ENCODE measurements at places on chromosomes 7 and 10.

- no peak for DNase-seq
Observed at GRCh38 chr10:43059828-43060227, 17.0 kb upstream of the RET start.

DNA sequence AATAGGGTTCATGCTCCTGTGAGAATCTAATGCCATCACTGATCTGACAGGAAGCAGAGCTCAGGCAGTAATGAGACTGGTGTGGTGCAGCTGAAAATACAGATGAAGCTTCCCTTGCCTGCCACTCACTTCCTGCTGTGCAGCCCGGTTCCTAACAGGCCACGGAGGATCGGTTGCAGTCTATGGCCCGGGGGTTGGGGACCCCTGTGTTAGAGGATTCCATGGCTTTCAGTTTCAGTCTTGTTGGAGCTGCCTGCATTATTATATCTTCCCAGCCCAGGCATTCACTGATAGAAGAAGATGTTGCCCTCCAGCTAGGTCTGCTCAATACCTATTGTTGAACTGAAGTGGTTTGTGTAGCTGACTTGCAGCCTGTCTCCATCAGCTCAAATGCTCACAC is 1298.8 kb downstream of the TYW1 start:
- DNase-seq = no peak

DNA sequence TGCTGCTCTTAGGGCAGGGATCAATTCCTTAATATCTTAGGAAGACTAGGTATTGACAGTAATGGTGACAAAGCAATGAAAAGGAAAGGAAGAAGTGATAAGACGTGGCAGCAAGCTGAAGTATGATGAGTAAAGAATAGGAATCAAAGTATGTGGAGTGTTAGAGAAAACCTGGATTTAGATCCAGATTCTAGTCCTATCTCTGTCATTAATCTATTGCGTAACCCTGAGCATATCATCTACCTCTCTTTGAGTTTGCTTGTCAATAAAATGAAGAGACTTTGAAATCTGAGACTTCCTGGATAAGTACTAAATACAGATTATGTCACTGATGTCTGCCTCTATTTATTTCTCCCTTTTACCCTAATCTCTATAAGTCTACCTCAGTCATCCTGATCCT is 89.2 kb downstream of the PTEN start:
- no peak for DNase-seq

GRCh38 chr7:96034940-96035727 is 262.8 kb downstream of the DYNC1I1 start:
- DNase-seq = no peak

DNA sequence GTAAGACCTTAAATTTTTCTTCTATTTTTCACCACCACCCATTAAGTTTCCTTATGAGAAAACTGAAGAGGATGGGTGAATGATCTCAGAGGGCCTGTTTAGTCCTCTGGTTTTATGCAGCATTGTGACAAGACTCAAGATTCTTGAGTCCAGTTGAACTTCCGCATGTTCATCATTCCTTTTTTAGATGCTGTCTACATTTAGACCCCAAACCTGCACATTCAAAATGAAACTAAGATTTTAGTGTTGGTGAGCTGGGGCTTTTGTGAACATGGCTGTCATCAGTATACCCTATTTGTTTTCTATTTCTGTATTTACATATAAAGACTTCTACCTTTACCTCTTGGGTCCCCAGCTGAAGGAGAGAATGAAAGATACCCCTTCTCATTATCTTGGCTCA is 31.1 kb downstream of the NET1 start:
- DNase-seq = peak; percentile 23

- DNase-seq = no peak
Observed at GRCh38 chr7:38321967-38322366, 48.5 kb upstream of the TARP start.

DNA sequence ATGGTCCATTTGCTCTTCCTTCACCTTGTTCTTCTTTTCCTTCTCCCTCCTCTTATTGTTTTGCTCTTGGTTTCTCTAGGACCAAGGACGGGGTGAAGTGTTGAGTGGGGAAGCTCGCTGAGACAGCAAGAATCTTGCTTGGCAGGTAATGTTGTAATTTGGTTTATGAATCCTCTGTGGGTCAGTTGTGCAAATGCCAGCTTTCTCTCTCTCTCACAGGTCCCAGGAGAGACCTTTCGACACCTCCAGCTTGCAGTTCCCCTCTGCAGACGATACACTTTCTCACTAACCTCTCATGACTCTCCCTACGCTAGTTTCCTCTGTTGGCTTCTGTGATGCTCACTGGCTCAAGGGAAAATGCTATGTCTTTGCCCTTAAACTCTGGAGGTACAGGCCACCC is 77.0 kb downstream of the FRMD4A start:
- no peak for DNase-seq

DNA sequence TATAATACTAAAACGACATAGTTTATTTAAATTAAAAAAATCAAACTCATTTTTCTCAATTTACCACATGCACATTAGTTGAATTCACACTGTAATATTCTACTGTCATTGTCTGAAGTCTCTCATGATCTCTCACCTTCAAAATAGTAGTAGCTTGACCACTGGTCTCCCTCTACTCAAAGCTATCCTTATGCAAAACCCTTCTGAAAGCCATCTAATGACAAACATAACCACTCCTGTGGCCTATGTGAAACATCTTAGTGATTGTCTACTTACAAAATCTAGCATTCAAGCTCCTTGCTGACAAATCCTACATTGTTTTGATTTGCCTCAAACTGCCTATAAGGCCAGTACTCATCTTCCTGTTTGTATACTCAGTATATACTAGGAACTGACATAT is 606.0 kb upstream of the GHITM start:
- no peak for DNase-seq

- no peak for DNase-seq
Observed at GRCh38 chr10:131675104-131675503, 225.7 kb upstream of the PPP2R2D start.

DNA sequence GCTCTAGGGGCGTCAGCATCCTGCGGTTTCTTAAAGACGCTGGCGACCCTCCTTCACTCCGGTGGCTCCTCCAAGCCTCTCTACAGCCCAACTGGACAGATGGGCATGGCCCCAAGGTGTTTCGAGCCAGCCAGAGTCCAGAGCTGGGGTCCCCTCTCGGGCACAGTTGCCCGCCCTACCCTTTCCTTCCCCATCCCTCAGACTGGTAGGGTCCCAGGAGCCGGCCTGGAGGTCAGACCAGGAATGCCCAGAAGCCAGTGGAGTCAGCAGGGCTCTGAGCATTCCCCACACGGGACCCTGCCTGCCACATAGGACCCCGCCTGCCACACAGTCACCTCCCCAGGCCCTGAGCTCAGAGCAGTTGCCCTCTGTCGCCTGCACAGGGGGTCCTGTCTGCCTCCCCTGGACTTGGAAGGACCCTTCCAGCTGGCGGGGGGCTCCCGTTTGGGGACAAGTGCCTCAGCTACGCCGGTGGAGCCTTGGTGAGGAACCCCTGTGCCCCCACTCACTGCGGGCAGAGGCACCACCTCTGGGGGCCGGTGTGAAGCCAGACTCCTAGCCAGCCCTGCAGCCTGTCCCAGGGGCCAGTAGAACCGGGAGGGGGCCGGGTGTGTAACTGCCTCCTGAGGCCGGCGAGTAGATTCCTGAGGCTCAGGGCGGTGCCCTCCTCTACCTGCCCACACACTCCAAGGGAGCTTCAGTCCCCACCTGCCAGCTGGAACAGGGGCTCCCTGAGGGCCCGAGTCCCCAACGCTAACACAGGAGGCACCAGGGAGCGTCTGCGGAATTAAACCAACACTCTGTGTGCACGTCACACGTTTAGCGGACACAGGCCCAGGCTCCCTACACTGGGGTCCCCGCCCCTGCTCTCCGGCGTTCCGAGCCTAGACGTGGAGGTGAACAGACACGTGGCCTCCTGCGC is 19.4 kb upstream of the PDGFA start:
- DNase-seq = no peak

GRCh38 chr10:79249186-79250121 is 97.8 kb upstream of the PPIF start:
- peak; percentile 75 for DNase-seq

DNA sequence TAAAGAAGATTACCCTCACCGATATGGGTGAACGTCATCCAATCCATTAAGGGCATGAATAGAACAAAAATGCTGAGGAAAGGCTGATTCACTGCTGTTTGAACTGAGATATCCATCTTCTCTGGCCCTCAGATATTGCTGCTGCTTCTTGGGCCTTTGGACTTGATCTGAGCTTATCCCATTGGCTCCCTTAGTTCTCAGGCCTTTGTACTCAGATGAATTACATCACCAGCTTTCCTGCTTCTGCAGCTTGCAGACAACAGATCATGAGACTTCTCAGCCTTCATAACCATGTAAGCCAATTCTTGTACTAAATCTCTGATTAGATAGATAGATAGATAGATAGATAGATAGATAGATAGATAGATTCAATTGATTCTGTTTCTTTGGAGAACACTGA is 40.2 kb downstream of the CYCS start:
- no peak for DNase-seq

DNA sequence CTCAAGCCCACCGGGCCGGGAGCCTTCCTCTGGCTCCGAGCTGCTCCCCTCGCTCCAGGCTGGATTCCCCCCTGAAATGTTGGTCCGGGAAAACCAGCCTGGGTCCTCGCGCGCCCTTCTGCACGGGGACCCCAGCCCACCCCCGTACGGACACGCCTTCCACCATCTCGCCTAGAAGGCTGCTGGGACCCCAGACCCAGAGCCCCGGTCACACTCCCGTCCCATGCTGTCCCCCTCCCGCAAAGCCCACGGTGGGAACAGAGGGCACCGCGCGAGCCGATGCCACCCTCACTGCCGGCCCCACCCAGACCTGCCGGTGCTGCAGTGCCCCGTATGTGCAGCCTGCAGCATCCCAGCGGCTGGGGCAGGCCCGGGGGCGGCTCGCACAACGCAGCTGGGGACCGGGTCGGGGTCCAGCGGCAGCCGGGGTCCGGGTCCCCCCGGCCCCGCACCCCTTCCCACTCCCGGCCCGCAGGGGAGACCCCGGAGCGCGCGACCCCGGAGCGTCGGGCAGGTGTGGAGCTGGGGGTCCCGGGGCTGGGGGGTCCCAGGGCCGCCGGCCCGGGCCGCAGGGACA is 871 bp downstream of the SPOCK2 start:
- no peak for DNase-seq

DNA sequence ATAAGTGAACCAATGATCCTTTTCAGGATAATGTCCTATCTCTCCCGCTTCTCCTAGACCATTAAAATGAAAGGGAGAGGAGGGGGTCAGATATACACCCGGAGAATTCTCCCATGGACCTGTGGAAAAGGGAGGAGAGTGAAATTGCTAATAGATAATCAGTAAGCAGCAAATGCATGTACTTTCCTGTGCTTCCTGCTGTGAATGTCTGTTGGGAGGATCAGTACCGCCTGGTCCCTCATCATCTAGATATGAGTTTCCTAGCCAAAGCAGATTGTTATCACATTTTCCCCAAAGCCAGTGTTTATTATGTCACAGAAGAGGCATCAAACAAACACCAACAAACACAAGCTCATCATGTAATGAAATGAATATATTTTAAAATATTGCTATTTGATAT is 96.8 kb downstream of the GNAT3 start:
- no peak for DNase-seq

GRCh38 chr10:100239851-100240250 is 10.5 kb upstream of the CHUK start:
- no peak for DNase-seq

Measured in stimulated activated naive B cell treated with anti-CD40 and anti-IgM and Interleukin-4, amounts not matched to agents 10 μg/mL and 1 μg/mL and 100 μg/mL, for 72 hours (primary cell).